ENCODE measurements at places on chromosomes 12 and 14.

GRCh38 chr14:90724866-90725265 is 91.4 kb downstream of the TTC7B start:
- DNase-seq: no peak

DNA sequence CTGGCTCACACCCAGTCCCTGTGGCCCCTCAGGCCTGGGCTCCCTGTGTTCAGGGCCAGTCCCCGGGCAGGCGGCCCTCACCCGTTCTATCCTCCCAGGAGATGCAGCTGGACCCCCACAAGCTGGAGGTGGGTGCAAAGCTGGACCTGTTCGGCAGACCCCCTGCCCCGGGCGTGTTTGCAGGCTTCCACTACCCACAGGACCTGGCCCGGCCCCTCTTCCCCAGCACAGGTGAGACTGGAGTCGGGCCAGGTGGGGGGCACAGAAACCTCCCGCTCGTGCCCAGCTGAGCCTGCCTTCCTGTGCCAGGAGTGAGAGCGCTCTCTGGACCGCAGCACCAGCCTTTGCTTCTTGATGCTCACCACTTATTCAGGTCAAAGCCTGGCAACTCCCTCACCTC is 33.7 kb downstream of the LRCOL1 start:
- DNase-seq: no peak

GRCh38 chr12:130633771-130634170 is 82.3 kb downstream of the RIMBP2 start:
- no peak for DNase-seq

GRCh38 chr12:77062846-77063461 is 2.4 kb downstream of the E2F7 start:
- no peak for DNase-seq

- DNase-seq: no peak
These were observed 177.1 kb downstream of the BCL11B start for GRCh38 chr14:99094901-99095300.

- no peak for DNase-seq
These were observed 40.9 kb downstream of the PELI2 start for GRCh38 chr14:56159066-56159465.

DNA sequence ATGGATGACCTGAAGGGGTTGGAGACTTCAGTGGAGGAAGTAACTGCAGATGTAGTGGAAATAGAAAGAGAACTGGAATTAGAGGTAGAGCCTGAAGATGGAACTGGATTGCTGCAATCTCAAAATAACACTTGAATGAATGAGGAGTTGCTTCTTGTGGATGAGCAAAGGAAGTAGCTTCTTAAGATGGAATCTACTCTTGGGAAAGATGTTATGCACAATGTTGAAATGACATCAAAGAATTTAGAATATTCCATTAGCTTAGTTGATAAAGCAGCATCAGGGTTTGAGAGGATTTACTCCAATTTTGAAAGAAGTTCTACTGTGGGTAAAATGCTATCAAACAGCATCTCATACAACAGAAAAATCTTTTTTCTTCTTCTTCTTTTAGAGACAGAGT is 186.4 kb upstream of the PRKD1 start:
- DNase-seq: no peak

DNA sequence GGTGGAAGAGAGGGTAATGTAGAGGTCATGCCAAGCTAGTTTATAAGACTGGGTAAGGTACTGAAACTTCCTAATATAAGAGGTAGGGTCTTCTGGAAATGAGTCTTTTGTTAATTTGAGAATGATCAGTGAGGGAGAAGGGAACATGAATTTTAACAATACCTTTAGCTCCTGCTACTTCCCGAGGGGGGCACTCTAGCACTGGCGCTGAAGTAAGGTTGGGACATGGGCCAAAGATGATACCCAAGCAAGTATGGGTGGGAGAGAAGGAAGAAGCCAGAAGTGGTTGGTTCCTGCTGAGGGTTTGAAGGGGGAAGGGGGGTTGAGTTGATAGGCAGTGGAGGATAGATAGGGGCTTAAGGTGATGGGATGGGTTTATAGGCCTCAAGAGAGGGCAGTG is 32.3 kb upstream of the RNASE1 start:
- DNase-seq: no peak

GRCh38 chr12:39886106-39886505 is 219.8 kb downstream of the SLC2A13 start:
- no peak for DNase-seq

- DNase-seq: no peak
These were observed 140.0 kb downstream of the PDE3A start for GRCh38 chr12:20508359-20508758.

DNA sequence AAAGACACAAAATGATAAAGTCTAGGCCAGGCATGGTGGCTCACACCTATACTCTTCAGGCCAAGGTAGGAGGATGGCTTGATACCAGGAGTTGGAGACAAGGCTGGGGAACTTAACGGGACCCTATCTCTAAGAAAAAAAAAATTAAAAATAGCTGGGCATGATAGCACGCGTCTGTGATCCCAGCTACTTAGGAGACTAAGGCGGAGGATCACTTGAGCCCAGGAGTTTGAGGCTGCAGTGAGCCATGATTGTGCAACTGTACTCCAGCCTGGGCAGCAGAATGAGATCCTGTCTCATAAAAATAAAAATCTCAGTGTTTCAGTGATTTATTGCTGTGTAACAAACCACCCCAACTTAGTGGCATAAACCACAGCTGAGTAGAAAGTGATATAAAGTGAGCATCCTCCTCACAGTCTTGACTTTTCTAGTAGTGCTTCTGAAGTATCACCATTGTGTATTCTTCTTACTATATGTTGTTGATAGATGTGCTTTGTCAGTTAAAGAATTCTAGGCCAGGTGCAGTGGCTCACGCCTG is 10.6 kb upstream of the ATF1 start:
- DNase-seq: no peak

DNA sequence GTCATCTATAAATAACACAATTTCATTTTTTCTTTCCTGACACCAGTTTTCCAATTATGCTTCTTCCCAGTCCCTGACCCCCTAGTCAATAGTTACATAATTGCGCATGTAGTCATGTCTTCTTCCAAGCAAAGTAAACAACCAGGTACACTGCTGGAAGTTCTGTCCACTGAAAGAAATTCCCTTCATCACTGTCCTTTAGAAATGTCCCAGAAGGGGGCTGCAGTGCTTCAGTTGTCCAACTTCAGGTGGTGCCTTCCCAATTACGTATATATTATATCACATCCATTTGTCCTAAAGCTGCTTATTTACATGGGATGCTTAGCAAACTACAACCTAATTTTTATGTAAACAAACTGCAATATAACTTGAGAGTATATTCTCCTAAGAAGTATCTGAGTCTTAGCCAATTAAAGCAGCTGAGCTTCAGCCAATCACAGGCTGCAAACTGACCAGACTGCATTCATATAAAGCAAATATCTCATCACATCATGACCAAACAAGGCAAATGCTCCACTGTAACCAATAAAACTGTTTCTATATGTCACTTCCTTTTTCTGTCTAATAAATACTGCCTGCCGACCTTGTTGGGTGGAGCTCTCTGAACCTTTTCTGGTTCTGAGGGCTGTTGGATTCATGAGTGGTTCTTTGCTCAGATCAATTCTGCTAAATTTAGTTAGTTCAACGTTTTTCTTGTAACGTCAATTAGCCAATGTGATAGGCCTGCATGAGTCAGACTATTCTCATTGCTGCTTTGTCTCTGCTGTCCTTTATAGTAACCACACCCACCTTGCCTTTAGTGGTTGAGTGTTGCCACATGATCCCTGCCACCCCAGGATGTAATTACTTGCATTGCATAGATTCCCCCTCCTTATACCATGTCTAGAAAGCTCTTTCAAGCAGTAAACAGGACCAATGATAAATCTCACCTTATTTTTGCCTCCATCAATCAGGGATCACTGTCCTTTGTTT is 239.3 kb downstream of the ALG10B start:
- DNase-seq: no peak

DNA sequence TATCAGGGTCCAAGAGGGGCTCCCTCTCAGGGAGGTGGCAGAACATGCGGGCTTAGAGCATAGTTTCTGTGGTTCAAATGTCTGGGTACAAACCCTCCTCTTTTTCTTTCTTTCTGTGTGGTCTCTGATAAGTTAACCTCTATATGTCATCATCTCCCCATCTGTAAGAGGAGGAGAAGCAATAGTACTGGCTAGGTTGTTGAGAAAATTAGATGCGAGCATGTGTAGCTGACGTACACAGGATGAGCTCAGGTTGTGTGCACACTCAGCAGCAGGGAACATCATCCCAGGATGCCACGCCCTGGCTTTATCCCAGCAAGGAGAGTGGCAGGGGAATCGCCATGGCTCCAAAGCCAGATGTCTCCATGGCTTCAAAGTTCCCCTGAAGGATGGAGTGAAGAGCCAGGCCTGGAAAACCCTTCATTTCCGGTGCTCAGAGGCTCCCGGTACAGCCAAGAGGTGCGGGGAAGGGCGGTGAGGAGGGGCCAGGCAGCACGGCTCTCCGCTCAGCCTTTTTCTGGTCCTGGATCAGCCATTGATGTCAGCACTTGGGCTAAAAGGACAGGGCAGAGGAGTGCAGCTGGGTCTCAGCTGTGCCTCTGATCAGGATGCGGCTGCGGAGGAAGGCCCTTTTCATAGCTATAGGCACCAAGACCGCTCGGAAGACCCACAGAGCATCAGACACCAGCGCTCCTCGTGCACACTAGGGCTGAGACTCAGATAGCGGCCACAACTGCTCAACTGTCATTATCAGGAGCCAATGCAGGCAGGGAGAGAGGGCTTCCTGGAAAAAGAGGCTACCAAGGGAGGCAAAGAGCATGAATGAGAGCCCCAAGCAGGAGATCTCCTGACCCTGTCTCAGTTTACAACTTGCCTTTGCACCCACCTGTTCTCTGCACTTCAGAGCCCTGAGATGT is 41.5 kb downstream of the ARL6IP4 start:
- DNase-seq: no peak

DNA sequence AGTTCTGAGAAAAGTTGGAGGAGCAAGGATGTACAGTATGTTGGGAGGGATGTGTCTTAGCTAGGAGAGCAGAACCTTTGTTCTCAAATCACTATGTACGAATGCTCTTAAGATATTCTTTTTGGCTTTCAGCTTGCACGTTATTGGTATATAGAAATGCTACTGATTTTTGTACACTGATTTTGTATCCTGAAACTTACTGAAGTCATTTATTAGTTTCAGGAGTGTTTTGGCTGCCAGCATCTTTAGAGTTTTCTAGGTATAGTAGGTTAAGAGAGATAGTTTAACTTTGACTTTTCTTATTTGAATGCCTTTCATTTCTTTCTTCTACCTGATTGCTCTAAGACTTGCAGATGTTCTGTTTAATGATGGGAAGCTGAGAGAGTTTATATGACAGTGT is 442.8 kb upstream of the FBXO33 start:
- no peak for DNase-seq

Measured in HAP-1 (cell line).